Right atrium auricular region (tissue), 2 donors: ENCODE measurements at places on chromosomes 1 and 21. TPM values are rescaled to one million over a fixed set of nuclear protein-coding genes. Genes with fewer than 3 reads are reported as not detected.

DNA sequence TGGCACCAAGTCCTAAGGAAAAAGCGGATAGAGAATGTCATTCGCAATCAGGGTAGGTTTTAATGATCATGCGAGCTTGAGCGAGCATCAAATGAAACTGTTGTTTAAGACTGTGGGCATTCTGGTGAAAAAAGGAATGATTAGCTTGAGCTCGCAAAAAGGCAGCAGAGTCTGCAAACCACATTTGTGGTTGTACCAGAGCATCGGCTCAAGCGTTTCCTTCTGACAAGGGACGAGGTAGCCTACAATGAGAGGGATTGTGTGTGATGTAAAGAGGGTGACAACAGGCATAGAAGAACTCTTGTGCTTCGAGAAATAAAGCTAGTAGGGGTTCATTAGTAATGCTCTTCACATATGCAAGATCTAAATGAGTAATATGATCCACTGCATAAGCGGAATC, 11.1 kb upstream of the CD48 start:
- DNase-seq: no peak

- no peak for DNase-seq
Measured at GRCh38 chr1:87135329-87135712, 193.4 kb upstream of the LMO4 start.

GRCh38 chr1:84693005-84693404, 2.7 kb upstream of the SSX2IP start:
- DNase-seq: no peak

- no peak for DNase-seq
Measured at GRCh38 chr1:54091666-54092065, 38.3 kb downstream of the TCEANC2 start.

DNA sequence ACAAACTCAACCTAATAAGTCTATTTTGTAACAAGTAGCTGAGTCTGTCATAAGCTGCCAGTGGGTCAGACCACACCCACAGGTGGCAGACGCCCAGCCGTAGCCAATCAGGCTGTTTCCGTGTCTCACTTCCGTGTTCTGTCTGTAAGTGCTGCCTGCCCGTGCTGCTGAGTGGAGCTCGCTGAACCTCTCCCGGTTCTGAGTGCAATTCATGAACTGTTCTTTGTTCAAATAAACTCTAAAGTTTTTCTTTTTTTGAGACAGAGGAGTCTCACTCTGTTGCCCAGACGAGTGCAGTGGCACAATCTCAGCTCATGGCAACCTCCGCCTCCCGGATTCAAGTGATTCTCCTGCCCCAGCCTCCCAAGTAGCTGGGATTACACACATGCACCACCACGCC, 25.1 kb downstream of the POFUT2 start:
- peak; percentile 55 for DNase-seq

DNA sequence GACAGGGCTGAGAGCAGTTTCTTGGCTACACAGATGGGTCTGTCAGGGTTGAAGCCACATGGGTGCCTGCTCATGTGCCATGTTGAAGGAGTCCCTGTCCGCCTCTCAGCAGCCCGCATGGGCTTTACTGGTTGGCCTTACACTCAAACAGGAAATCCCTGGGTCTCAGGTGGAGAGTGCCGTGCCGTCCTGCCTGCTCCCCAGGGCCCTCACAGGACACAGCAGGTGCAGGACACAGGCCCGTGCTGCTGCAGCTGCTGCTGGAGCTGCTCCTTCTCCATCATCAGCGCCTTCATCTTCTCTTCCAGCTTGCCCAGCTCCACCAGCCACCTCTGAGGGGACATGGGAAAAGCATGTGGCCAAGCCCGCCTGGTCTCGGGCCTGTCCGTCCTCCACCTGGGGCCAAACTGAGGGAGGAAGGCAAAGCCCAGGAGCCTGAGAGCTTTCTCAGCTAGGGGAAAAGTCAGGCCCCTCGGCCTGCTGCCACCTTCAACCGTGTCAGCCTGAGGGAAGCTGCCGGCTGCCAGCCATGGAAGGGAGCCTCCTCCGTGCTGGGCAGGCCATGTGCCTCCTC, 5.5 kb downstream of the SLFNL1 start:
- DNase-seq: no peak

DNA sequence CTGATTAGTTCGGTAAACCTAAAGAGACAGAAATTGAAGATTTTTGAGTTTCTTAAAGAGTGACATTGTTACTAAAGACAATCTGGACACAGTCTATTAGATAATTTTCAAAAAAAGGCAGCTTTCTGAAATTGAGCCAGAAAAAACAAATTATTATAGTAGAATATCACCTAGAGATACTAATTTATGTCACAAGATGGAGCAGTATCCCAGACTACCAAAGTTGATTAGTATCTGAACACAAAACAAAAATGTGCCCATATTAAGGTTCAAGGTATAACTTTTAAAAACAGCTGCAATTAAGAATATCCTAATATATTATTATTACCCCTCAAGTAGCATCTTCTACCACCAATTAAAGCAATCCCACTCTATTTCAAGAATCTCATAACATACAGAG, 40.5 kb upstream of the SYT2 start:
- no peak for DNase-seq

- DNase-seq: no peak
Measured at GRCh38 chr1:12315146-12315545, 85.3 kb downstream of the VPS13D start.

DNA sequence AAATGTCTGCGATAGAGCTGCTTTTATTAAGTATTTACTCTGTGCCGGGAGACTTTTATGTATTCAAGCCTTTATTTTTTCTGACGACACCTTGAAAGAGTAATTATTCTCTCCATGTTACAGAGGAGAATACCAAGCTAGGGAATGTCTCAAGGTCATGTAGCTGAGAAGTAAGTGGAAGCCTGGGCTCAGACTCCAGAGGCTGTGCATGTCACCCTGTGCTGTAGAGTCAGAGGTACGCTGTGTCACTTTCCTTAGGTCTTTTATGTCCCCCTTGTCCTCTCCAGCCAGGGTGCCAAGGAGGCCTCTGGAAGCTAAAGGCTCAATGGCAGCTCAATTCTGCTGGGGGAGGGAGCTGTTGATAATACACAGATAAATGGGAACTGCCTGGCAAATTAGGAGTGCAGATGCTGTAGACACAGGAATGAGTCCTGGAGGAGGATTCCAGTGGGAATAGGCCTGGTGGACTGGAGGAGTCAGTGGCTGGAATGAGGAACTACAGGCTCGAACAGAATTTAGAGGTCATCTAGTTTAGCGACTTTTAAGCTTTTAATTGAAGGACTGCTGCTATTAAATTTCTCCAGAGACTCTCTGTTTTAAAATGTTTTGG, 9.3 kb upstream of the IL19 start:
- DNase-seq: no peak

DNA sequence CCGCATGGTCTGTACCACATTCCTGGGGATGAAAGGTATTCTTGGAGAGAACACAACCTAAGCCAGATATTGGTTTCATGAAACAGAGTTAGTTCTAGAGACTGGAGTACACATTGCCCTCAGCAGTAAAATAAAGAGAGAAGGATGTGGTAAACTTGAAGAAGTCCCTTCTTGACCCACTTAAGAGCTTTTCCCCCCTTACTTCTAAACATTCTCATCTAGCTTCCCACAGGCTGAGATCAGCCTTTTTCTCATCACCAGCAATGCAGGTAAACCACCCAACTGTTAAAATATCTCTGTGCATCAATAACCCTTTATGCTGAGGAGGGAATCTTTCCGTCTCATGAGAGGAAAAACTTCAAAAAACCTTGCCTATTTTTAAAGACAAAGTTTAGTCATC, 62.6 kb downstream of the SUSD4 start:
- DNase-seq: no peak

GRCh38 chr1:43978551-43979260, at the start of gene B4GALT2:
B4GALT2 (plus strand) TSS chr1:43979210; CDS start chr1:43981161, 1,951 bp downstream.
- no peak for DNase-seq

- no peak for DNase-seq
Measured at GRCh38 chr1:212777151-212777550, 14.4 kb downstream of the NSL1 start.

DNA sequence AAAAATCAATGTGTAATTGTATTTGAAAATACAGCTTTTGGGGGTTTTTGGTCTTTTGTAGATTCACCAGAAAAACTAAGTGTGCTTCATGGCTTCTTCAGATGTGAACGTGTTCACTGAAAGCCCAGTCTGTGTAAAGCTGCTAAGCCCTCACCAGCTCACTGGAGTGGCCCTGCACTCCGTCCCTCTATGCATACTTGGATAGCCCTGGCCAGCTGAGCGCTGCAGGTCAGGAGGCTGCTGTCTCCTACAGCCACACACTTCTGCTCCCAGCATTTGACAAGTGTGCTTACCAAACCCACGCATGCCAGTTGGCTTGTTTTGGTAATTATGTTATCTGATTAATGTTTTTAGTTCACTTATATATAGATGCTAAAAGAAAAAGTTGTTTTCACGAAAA, 163.5 kb downstream of the TLR5 start:
- no peak for DNase-seq

DNA sequence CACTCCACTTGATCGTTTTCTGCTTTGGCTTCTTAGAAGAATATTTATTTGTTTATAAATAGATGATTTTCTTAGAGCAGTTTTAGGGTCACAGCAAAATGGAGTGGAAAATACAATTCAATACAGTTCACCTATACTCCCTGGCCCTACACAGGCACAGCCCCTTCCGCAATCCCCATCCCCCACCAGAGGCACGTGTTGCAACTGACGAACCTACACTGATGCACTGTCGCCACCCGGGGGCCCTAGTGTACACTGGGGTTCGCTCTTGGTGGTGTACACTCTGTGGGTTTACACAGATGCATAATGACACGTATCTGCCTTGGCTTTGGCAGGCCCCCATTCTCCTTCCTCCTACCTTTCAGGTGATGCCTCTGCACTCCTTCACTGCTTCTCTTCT, 8.0 kb downstream of the ECHDC2 start:
- DNase-seq: no peak

DNA sequence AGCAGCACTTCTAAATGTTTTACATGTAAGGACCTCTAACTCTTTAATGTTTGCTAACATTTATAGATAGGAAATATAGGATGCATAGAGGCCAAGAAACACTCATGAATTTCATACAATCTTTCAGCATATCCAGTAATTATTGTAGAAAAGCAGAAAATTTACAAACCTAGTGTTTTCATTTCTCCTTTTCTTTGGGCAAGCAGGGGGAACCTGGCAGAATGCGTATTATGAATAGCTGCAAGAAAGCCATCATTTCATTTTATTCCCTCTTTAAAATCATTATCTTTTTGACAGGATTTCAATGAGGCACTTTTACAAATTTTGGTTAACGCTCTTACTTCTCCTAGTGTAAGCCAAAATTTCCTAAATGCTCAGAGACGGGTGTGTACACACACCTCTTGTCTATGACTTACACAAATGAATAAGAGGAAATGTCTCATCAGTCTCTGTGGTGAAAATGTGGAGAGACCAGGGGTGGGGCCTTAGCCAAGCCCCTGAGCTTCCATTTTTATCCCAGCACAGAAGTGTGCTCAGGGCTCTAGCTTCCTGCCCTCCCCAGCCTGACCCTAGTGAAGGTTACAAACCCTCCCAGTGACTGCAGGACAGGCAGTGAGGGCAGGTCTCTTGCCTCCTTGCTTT, 91.6 kb downstream of the LRRC8C start:
- peak; percentile 62 for DNase-seq

DNA sequence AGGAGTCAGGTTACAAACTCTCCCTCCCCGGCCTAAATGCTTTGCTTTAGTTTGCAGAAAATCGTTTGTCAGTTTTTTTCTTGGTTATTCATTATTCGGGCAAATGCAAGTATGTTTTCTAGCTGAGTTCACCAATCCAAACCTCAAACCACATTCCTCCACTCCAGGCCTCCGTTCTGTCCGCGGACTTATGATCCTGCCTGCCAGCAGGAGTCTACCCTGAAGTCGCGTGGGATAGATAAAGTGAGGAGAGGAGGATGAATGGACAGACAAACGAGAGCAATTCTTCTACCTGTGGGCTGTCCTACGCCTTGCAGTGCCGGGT, 1.3 kb downstream of the ADAMTS1 start:
- DNase-seq: no peak

DNA sequence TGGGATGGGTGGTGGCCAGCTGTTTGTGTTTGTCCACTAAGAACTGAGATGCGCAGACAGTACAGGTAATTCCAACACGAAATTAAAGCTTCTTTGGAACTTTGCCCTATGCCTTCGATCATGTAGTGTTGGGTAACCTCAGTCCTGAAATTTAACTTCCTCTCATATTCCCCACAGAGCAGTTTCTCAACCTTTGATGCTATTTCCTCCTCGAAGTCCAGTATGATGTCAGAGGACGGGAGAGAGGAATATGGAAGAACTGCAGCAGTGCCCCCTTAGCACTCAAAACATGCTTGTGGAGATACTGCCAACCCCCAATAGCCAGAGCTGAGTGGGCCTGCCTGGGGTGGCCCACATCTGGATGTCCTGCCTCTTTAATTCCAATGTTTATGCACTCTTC, 3.6 kb downstream of the LPAR3 start:
- DNase-seq: no peak

DNA sequence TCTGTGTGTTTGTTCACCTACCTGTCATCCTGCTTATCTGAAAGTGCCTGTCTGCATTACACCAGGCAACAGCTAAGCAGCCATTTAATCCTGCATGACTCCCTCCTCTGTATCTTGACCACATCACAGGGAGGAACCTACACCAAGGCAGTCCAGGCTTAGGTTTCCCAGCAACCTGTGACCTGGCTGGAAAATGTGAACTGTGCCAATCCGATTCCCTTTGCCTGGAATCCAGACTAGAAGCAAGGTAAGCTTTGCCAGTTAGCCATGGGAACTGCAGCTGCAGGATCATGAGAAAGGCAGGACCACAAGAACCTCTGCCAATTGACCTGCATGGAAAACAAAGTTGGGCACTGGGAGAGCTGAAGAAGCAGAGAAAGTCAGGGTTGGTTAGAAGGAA, 6.3 kb upstream of the ATP1B1 start:
- no peak for DNase-seq

- DNase-seq: no peak
Measured at GRCh38 chr1:30743584-30744059, 14.0 kb downstream of the LAPTM5 start.

DNA sequence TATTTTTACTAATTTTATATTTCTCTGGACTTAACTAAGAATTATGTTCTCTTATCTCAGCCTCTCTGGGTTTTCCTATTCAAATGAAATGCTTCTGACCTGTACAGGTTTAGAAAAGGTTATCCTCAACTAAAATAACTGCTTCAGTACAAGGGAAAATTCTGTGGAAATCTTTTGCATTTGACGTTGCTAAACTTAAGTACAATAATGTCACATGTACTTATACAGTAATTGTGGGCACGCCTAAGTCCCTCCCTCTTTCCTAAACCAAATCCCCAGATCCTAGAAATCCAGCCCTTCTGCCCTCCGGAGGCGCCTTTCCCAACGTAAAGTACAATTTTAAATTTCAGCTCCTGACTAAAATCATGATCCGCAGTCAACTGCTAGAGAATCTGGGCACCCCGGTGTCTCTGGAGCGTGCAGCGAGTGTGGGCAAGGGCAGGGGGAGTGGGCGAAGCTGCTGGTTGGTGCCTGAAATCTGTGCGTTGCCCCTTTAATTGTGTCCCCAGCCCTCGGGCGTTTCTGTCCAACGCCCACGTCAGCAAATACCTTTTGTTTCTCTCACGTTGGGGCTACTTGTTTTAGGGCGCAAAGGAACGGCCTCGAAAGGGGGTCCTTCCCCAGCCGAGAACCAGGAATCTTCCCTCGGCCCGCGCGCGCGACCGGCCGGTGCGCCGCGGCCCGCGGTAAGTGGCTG, at the start of gene ZBTB8A:
ZBTB8A (plus strand) TSS at position 541 of the 697 bp plus-strand sequence. CDS start 53,505 bp downstream, outside the sequence.
- peak; percentile 58 for DNase-seq

Gene BEST4
- not detected for total RNA-seq

Gene HRNR
- total RNA-seq: not detected

Gene CYP4Z1
- not detected for total RNA-seq

Gene ESPN
- total RNA-seq: not detected

Gene C1QB
- 262 TPM for total RNA-seq

Gene KLHDC9
- 7.8 TPM for total RNA-seq

Gene BRDT
- not detected for total RNA-seq

Gene LRRC39
- 142 TPM for total RNA-seq

Gene IL6R
- total RNA-seq: 21.8 TPM
